Spinal cord (tissue), 10 donors: ENCODE measurements at places on chromosomes 7 and 10. TPM values are rescaled to one million over a fixed set of nuclear protein-coding genes. Genes with fewer than 3 reads are reported as not detected.

GRCh38 chr10:77973276-77973675 lies 46.7 kb upstream of the DLG5 start:
- H3K36me3 ChIP-seq: peaks cover 28% of the 10 kb centered on the region
- H3K27me3 ChIP-seq: no peaks in the 10 kb centered on the region
- DNase-seq: no peak
- peaks cover 5% of the 10 kb centered on the region for H3K4me1 ChIP-seq

- no peaks in the 10 kb centered on the region for H3K4me1 ChIP-seq
- no peak for DNase-seq
- no peaks in the 10 kb centered on the region for H3K36me3 ChIP-seq
- no peaks in the 10 kb centered on the region for H3K27me3 ChIP-seq
- H3K4me3 ChIP-seq: no peak overlapping the region
- H3K27ac ChIP-seq: no peak overlapping the region
Measured at GRCh38 chr7:63072806-63073205, 925.8 kb upstream of the ZNF722 start.

The CLEC2L gene
- 5.7 TPM for total RNA-seq

The LBX1 gene
- 1.9 TPM for total RNA-seq
